Left lung (tissue), 14 donors: ENCODE measurements at places on chromosomes 4 and X. TPM values are rescaled to one million over a fixed set of nuclear protein-coding genes. Genes with fewer than 3 reads are reported as not detected.

DNA sequence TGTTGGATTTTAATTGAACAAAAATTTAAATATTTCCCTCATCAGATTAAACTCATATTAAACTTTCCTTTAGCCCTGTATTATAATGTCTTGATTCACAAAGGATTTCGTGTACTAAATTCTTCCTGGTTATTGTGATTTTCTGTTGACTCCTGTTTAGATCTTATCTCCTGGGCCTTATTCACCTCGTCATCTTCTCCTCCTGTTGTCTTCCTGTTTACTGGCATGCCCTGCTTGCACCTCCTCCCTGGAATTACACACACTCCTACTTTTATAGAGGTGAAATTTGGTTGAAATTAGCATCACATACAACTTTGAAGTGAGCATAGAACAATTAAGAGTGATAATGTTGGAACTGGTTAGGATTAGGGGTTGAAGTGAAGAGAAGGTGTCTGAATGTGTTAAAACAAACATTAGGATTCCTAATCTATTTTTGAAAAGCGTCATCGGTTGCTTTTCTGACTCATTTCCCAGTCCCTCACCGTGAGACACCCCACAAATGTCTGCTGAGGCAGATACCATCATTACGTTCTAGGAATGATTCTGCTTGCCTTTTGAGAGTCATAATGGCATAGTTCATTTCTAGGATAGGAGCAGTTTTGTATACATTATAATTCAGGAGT is 32.5 kb downstream of the TLL1 start:
- DNase-seq, result no peak

- no peak for DNase-seq
Measured at GRCh38 chr4:180219080-180219479, 2024.1 kb upstream of the TENM3 start.

- no peak for DNase-seq
Measured at GRCh38 chr4:6172093-6172926, 28.0 kb downstream of the JAKMIP1 start.

DNA sequence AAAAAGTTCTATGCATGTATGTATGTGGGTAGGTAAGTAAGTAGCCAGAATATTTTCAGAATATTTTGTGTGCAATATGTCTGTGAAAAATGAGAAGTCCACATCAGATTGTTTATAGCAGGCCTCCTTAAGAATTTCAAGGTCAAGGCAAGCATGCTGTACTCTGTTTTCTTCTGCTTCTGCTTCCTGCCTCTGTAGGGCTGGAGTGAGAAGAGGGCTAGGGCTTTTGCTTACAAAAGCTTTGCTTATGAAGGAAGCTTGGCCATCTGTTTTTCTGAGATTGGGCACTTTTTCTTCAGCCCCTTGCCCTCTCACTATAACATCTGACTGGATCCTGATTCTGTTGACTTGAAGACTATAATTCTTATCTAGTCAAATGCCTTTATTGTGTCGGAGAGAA is 150.4 kb downstream of the EMCN start:
- no peak for DNase-seq

DNA sequence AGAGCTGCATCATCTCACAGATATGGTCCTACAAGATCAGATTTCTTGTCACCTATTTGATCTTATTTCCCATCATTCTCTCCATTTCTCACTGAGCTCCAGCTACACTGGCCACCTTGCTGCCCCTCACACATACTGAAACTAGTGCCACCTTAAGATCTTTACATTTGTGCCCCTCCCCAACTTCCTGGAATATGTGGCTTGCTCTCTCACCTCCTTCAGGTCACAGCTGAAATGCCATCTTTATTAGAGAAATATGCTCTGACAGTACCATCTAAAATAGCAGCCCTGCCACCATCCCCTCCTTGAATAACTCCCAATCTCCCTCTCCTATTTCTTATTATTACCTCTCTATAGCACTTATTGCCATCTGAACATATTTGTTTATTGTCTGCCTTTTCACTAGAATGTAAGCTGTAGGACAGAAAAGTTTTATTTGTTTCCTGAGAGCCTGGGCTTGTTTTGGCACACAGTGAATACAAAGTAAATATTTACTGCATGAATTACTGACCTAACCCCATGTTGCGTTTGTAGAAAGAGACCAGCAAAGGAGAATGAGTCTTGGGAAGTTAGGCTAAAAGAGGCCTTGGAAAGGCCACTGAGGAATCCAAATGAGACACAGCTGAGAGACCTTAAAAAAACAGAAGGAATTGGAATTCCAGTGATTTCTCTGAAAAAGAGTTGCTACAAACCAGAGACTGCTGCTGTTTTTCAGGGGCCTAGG is 22.7 kb downstream of the DYNLT3 start:
- peak; percentile 43 for DNase-seq

- DNase-seq, result no peak
Measured at GRCh38 chr4:99710020-99710419, 52.4 kb upstream of the C4orf54 start.

GRCh38 chr4:124713185-124713592 is 657 bp upstream of the ANKRD50 start:
- DNase-seq, result peak; percentile 82

- no peak for DNase-seq
Measured at GRCh38 chr4:84529169-84529751, 30.2 kb upstream of the NKX6-1 start.

DNA sequence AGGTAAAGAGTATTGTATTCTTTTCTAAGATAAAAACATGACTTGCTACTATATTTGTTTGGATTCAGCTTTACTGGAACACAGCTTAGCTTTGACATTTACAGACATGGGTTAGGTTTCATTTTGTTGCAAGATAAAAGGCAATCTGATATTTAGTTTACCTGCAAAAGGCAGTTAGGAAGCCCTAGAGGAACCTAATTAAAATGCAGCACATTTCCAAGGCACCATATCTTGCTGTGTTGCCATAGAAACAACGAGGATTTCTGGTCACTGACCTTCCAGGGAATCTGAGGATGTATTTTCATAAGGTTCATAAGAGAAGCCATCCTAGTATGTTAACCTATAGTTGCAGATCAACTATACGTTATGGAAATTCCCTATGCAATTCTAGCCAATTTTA is 116.0 kb downstream of the SNCA start:
- no peak for DNase-seq

- no peak for DNase-seq
Measured at GRCh38 chr4:76003620-76004019, 3.7 kb downstream of the CXCL9 start.

VSIG4 gene
- total RNA-seq, result 131 TPM

GRCh38 chr4:127134490-127134889 is 498.3 kb upstream of the INTU start:
- DNase-seq, result no peak

GRCh38 chr4:156261230-156261629 is 307.6 kb upstream of the CTSO start:
- no peak for DNase-seq

DNA sequence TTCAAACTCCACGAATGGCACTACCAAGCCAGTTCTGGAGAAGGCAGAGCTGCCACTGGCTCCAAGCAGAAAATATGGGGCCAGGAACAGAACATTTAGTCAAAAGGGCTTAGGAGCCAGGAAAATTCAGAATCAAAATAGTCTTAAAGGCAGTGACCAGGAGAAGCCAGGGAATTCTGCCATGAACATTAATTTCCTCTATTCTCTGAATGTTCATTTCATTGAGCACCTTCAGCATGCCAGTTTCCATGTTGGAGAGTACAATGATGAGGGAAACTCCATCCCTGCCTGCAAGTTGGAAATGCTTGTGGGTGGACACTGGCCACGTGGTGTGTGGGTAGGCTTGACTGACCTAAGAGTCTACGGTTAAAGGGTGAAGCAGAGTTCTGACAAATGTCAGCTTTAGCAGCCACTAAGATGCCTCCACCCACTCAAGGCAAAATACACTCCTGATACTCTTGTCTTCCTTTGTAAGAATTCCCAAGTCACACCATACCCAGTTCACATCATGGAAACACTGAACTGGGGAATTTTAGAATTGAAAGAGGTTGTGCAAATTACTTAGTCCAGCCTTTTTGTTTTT is 190.1 kb upstream of the C1QTNF7 start:
- DNase-seq, result no peak

CLTRN gene
- 1.3 TPM for total RNA-seq

- DNase-seq, result peak; percentile 45
Measured at GRCh38 chrX:37746218-37746941, 33.5 kb upstream of the CYBB start.

ZCCHC4 gene
- 8.5 TPM for total RNA-seq

IRF2 gene
- total RNA-seq, result 32.8 TPM
